Stimulated activated CD8-positive, alpha-beta memory T cell treated with anti-CD3 and anti-CD28 coated beads, Interleukin-4, amount 100 ng/mL, for 1 hour (primary cell): ENCODE measurements at places on chromosomes 6 and 20.

- no peak for DNase-seq
Measured at GRCh38 chr6:39100358-39100757, 14.6 kb downstream of the SAYSD1 start.

DNA sequence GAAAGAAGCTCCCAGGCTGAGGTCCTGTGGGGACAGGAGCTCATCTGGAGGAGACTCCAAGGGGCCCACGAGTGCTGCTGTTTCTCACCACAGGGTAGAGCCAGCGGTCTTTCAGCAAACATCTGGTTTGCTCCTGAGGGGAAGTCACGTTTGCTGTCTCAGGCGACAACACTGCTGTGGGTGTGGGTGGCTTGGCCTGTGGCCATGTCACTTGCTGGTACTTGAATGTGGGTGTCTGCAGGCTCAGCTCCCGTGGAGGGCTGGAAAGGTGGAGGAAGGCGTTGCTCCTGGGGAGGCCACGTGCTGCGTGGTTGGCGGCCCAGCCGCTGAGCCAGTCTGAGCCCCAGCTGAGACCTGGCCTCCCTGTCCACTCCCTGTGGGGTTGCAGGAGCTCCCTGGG lies 52.8 kb upstream of the MPC1 start:
- no peak for DNase-seq

- DNase-seq: no peak
Measured at GRCh38 chr6:108651340-108652227, 90.9 kb downstream of the FOXO3 start.

GRCh38 chr6:24242924-24243323 lies 114.9 kb downstream of the DCDC2 start:
- no peak for DNase-seq

GRCh38 chr6:29626948-29627754 lies 5.8 kb downstream of the GABBR1 start:
- no peak for DNase-seq

DNA sequence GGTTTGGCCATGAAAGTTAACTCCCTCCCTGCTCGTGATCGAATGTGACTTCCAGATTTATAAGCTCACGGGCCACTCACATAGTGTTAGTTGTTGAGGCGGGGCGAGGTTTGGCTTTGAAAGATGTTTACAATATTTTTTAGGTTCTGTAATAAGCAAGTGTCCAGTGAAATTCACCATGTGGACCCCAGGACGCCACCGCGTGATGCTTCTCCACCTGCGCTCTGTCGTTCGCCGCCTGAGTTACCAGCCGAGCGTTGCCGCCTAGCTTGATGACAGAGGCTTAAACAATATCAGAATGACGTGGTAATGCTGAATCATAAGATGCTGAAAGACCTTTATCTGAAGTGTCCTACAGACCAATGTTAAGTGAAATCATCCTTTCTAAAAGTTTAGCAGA lies 241.0 kb downstream of the MYLK4 start:
- no peak for DNase-seq

DNA sequence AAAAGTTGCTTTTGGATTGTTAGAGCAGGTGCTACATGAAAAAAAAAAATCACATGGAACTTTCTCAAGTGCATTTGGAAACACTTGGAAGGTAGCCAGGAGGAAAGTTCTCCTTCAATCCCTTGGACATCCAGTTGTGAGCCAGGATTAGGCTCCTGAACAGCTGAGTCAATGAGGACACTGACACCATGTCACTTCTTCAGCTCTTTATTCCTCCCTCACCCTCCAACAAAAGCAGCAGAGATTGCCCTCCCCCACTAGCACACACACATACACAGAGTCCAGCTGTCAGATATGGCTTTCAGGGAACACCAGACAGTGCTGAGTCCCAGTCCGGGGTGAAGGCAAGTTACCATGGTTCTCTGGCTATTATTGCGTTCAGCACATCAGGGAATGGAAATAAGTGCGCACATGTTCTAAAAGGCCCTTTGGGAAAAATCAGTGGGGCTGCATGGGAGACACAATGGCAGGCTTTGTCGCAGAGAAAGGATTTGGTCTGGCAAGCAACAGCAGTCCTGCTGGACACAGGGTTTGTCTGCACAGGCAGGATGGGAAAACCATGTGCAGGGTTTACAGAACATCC lies 124.7 kb upstream of the MARCKS start:
- DNase-seq: no peak

DNA sequence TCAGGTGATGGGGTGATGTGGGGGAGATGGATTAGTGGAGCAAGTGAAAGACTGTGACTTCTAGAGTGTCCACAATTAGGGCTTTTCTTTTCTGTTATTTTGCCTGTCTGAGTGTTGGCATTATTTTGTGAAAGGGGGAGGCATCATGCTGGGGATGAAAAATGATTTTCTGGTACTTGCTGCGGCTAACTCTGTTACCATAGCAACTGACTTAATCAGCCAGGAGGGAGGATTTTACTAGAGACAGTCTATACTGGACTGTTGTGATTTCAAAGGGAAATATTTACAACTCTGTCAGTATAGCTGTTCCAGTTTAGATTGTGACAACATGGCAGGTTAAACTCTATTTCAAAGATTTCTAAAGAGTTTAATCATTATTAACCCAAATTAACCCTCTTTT lies 30.4 kb upstream of the MRAP2 start:
- DNase-seq: no peak

GRCh38 chr6:63910863-63911551 lies 275.4 kb downstream of the PHF3 start:
- DNase-seq: no peak

DNA sequence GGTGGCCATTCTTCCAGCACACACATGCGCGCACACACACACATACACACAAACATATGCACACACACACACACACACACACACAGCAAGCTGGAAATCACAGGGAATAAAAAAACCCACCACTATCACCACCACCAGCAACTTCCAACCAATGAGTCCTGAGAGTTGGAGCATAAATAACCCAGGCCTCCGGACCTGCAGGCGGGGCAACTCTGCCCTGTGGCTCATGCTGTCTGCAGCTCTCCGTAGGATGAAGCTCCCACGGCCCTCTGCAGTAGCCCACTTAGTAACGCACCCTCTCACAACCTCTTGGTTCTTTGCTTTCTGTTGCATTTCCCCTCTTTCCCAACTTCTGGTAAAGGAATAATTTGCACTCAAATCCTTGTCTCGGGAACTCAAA lies 275.2 kb downstream of the PREX1 start:
- no peak for DNase-seq

DNA sequence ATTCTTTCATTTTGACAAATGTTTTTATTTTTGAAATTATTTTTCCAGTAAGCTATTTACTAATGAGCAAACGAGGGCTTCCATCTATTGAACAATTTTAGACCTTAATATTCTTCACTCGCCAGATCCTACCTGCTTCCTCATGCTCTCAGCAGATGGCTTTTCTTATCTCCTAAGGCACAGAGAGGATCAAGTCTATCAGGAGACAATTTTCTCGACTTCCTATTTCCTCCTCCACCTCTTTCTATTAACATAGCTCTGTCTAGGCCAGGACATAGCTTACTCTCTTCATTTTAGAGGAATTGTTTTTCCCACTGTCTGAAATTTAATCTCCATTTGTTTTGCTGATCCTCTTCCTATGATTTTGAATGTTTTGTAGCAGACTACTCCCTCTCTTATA lies 87.0 kb upstream of the MAN1A1 start:
- no peak for DNase-seq

GRCh38 chr20:59324521-59325141 lies 24.2 kb downstream of the EDN3 start:
- no peak for DNase-seq

DNA sequence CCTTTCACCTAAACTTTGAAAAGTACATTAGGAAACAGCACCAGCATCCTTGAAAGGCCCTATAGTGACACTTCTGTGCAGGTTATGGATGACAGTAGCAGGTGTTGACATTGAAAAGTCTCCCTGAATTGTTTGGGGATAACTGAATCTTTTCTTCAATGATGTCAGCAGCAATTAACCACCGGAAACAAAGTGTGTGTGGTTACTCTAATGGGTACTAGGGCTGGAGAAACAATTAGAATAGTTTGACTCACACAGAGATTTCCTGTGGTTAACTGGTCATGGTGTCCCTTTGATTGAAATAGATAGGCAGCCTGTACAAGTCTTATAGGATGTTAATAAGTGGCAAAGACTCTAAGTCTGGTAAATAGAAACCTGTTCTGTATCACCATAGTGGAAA lies 189.1 kb downstream of the TBX18 start:
- no peak for DNase-seq

DNA sequence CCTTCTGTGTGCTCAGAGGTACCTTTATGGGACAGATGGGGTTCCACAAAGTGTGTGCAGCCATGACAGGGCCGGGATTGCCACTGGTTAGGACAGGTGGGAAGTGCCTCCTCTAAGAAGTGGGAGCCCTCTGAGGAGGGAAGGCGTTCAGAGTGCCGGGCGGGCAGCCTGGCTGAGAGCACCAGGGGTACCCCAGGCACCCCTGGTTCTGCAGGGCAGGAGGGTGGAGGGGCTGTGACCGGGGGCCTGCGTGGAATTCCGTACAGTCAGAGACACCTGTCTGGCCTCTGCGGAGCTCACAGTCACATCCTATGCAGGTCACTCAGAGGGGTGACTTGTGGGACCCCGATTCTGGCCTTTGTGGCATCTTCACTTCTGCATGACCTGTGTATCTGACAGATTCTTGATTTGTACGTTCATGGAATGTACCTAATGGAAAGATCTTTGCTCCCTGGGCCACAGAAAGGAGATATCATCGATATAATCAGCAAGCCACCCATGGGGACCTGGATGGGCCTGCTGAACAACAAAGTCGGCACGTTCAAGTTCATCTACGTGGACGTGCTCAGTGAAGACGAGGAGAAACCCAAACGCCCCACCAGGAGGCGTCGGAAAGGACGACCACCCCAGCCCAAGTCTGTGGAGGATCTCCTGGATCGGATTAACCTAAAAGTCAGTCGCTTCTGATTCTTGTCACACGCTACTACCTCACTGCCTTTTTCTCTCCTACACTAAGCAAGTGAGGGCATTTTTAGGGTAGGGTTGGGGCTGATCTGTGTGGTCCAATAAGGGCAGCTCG lies 190.9 kb downstream of the SASH1 start:
- DNase-seq: no peak

GRCh38 chr6:35139924-35140638 lies 1.1 kb downstream of the TCP11 start:
- DNase-seq: peak; percentile 27

- DNase-seq: no peak
Measured at GRCh38 chr6:2166717-2167116, 78.7 kb downstream of the GMDS start.

- no peak for DNase-seq
Measured at GRCh38 chr6:154249499-154250298, 106.9 kb downstream of the IPCEF1 start.

DNA sequence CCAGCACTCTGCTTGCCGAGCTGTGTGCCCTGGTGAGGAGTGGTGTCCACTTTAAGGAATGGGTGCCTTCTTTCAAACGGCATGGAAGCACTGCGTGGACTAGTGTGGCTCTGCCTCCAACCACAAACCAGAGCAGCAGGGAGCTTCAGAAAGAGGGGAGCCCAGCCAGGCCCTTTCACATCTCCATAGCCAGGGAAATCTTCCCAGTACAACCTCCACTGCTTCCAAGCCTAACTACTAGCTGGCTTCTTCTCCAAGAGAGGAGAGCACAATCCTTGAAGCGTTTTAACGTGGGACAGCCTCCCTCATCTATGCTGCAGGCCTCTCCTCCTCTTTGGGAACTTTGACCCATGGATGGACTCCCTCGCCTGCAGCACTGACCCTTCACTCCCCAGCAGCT lies 26.7 kb downstream of the TNXB start:
- DNase-seq: no peak

DNA sequence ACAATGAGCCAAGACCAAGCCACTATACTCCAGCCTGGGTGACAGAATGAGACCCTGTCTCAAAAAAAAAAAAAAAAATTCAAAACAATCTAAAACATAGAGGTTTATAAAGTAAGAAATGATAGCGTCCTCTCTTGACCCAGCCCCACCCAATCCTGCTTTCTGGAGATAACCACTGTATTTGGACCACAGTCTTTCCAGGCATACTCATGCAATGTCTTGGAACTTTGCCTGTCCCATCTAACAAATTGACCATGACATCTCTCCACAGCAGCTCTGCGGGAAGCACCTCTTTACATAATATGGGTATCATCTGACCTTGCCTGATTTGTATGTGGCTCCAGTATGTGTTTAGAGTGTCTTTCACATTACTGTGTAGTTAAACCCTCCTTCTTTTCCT lies 9.1 kb upstream of the SHLD1 start:
- no peak for DNase-seq

DNA sequence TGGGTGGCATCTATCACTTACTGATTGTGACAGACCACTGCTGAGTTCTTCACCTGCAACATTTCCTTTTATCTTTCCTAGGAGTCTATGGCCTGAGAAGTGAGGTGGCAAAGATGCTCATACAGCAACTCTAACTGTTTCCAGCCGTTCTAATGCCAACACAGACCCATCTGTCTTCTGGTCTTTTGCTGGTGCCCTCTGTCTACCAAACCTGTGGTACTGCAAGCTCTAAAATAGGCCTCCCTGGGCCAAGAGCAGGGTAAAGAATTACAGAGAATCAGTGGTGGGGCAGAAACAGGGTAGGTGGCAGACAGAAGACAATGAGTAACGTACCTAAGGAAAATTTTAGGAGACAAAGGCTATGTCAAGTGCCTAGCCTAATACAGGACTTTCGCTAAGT lies 611.0 kb upstream of the FLRT3 start:
- DNase-seq: no peak

DNA sequence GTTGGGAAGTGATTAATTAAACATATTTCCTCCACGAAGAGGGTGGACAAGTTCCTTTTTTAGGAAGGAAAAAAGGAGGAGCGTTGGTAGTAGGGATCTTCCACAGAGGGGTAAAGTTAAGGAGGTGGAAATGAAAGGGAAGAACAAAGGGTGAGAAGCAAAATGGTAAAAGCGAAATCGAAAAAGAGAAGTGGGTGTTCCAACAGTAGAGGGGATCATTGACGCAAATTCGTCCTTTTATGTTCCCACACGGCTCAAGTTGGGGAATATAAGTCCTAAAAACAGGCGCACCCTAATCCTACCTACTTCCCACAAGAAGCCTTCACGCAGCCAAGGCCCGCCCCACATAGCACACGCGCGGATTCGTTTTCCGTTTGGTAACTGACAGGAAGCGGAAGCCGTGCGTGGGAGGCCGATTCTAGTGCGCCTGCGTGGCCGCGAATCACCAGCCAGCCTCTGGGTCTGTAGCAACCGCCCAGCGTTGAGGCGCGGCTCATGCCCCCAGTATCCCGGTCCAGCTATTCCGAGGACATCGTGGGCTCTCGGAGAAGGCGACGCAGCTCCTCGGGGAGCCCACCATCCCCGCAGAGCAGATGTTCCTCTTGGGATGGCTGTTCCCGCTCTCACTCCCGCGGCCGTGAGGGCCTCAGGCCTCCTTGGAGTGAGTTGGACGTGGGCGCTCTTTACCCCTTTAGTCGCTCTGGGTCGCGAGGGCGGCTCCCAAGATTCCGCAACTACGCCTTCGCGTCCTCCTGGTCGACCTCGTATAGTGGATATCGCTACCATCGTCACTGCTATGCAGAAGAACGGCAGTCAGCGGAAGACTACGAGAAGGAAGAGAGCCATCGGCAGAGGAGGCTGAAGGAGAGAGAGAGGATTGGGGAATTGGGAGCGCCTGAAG lies at the start of gene NKAPL:
Gene NKAPL (plus strand): TSS at position 421 of the 901 bp plus-strand sequence. CDS start 75 bp downstream, at position 496.
- DNase-seq: no peak
